Aorta (tissue), 5 donors: ENCODE measurements at places on chromosomes 2 and 18. TPM values are rescaled to one million over a fixed set of nuclear protein-coding genes. Genes with fewer than 3 reads are reported as not detected.

- H3K4me3 ChIP-seq, result peak within 1 kb of the TSS; percentile 56
- peak within 1 kb of the TSS; percentile 16 for H3K27ac ChIP-seq
- no peaks in the 10 kb centered on the region for H3K27me3 ChIP-seq
- peak; percentile 77 for DNase-seq
- no peaks in the 10 kb centered on the region for H3K4me1 ChIP-seq
Observed at GRCh38 chr18:79964330-79965118, at the start of gene HSBP1L1. Gene HSBP1L1 (plus strand): TSS chr18:79964643. CDS start chr18:79964736, 93 bp downstream.

- no peaks in the 10 kb centered on the region for H3K36me3 ChIP-seq
- H3K4me3 ChIP-seq, result no peak overlapping the region
- H3K27ac ChIP-seq, result no peak overlapping the region
- no peaks in the 10 kb centered on the region for H3K4me1 ChIP-seq
- DNase-seq, result no peak
Observed at GRCh38 chr2:238120463-238121298, 17.8 kb upstream of the KLHL30 start.

Gene ARID5A
- 107 TPM for total RNA-seq

Gene CGREF1
- total RNA-seq, result 8.1 TPM

DNA sequence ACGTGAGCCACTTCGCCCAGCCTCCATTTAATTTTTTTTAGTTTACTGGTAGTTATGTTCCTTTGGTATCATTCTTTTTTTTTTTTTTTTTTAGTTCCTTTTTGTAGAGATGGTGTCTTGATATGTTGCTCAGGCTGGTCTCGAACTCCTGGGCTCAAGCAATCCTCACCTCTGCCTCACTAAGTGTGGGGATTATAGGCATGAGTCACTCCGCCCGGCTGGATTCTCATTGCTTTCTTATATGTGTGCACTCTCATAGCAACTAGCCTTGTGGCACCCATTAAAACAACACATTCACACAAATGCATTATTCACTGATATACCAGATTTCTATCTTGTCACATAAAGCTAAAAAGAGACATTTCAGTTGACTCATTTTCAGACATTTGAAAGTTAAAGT, 4.2 kb downstream of the TTC27 start:
- H3K4me3 ChIP-seq, result no peak overlapping the region
- no peaks in the 10 kb centered on the region for H3K36me3 ChIP-seq
- H3K27me3 ChIP-seq, result no peaks in the 10 kb centered on the region
- H3K27ac ChIP-seq, result no peak overlapping the region
